ENCODE measurements at places on chromosomes 16 and 17. TPM values are rescaled to one million over a fixed set of nuclear protein-coding genes. Genes with fewer than 3 reads are reported as not detected.

GRCh38 chr16:3594316-3595109 is 16.9 kb downstream of the SLX4 start:
- DNase-seq = no peak

NKD1 gene
- total RNA-seq = 98.1 TPM

DNA sequence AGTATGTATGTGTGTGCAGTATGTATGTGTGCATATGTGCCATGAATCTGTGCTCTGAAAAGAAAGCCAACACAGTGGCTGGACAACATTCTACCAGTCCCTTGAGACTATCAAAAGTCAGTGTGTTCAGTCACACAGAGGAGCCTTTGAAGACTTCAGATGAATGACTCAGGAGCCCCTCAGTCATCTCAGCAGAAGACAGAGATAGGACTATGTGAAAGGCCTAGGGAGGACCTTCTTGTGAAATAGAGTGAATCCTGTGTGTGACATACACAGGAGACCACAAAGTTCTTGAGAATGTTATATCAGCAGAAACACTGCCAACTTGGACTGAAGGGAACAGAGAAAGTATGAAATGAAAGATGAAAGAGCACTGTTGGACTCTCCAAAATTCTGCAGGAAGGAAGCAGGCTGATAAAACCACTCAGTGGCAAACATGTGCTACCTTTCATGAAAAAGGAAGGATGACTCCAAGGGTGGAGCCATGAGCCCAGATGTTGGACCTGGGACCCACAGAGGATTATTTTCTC is 108.4 kb downstream of the METRNL start:
- no peak for DNase-seq

- DNase-seq = no peak
These were observed 387 bp upstream of the SLC38A8 start for GRCh38 chr16:84042879-84043485.

GRCh38 chr16:84924331-84925091 is 86.8 kb downstream of the ZDHHC7 start:
- DNase-seq = no peak

DNA sequence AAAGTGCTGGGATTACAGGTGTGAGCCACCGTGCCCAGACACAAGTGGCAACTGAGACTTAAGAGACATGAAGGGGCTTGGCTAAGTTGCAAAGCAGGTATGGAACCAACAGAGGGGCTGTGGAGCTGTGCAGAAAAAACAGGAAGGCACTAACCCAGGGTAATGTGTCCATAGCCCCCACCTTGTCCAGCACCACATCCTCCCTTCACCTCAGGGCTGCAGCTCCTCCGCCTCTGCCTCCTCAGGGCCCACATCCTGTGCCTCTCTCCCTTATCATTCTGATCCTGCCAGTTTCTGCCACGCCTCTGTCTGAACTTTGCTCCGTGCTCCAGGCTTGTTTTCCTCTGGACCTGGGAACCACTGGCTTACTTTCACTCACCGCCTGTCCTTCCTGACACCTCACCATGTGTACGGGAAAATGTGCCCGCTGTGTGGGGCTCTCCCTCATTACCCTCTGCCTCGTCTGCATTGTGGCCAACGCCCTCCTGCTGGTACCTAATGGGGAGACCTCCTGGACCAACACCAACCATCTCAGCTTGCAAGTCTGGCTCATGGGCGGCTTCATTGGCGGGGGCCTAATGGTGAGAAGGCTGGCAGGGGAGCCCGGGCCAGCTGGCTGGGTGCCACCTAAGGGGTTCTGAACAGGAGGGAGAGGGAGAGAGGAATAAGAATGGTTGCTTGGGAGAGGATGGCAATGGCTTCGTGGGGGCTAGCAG is at the start of gene TM4SF5:
TM4SF5 (plus strand) TSS at position 368 of the 716 bp plus-strand sequence; CDS start at position 405, 37 bp downstream.
- DNase-seq = peak; percentile 87

RAB34 gene
- total RNA-seq = 50.9 TPM

DNA sequence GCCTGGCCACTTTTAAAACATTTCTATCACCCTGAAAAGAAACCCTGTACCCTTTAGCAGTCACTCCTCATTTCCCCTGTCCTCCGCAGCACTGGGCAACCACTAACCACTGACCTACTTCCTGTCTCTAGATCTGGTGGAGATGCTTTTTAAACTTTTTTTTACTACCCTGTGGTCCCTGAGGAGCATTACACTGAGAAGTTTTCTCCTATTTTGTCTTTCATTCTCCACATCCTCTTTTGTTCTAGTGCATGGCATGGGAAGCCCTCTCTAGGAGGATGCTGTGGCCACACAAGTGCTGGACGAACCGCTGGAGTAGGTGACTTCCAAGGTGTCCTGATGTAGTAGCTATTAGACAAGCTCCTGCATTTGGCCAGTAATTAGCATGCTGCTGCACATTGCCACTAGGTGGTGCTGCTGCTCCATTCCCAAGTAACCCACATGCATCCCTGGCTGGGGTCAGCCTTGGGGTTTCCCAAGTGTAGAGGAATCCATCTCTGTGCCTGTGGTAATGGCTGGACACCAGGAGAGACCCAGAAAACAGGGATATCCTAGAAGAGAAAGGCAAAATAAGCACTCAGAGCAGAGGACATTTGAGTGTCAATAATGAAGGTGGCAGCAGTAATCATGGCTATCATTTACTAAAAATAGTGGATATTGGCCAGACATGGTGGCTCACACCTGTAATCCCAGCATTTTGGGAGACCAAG is 143.8 kb upstream of the CRHR1 start:
- peak; percentile 68 for DNase-seq

All from transverse colon (tissue), 4 donors.